ENCODE measurements at places on chromosomes 7 and 10.

DNA sequence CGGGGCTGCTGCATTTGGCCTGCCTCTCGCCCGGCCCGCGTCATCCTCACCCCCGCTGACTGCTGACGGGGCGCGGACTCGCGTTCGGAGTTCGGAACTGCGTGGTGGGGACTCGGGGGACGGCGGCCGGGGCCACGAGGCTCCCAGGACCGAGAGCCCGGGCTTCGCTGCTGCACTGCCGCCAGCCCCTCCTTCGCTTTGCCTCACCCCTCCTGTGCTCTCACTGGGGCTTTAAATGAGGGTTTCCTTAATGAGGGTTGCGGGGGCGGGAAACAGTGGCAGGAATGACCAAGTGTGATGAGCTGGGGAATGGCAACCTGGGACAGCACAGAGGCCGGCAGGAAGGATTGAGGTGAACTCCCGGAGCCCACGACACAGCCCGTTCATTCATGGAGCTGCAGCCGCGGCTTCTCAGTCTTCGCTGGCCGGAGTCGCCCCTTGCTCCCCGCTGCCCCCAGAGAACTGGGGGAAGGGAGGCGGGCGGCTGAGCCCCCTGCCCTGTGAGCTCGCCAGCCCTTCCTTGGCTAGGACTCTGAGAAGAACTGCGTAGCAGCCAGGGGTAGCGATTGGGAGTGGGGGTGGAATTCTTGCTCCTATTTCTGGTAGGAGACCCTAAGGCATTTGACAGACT is 1.5 kb upstream of the LRRC4 start:
- DNase-seq = no peak

DNA sequence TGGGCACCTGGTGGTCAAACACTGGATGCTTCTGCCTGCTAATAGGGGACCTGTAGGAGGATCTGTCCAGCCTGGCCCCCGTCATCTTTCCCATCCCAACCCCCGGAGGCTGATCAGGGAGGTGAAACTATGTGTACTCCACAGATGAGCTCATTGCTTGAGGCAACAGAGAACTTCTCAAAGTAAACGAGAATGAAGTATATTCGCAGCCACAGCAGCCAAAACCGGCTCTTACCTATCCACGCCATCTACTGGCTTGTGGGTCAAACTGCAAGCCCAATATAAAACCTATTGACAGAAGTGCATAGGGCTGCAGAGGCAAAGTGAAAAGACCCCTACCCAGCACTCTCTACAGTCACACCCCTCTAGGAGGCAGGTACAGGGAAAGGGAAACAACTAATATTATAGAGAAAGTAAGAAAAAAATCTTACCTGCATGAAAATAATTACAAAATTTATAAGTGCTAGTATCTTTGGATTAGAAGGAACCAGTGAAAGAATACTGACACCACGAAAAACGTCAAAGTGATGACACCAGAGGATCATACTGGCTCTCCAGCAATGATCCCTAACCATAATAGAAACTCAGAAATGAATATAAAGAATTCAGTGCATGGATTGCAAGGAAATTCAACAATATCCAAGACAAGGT is 973.5 kb downstream of the ANKRD7 start:
- DNase-seq = peak; percentile 37

DNA sequence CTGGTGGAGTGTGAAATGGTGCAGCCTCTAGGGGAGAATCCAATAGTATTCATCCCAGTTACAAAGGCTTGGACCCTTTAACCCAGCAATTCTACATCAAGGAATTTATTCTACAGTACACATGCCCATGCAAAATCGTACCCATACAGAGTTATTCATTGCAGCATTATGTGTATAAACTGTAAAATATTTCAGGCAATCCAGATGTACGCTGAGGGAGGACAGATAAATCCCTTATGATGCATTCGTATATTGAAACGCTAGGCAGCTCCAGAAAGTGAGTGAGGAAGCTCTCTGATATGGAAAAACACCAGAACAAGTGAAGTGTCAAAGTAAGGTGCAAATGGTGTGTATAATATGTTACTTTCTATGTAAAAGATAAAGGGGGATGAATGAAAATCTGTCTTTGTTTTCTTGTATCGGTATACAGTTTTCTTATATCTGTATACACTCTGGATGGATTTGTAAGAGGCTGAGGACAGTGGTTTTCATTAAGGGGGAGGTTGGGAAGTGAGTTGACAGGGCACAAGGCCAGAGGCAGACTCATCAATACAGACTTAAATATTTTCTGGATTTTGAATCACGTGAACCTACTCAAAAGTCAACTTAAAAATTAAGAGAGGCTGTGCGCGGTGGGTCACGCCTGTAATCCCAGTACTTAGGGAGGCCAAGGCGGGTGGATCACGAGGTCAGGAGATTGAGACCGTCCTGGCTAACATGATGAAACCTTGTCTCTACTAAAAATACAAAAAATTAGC is 17.1 kb downstream of the VWA2 start:
- no peak for DNase-seq

DNA sequence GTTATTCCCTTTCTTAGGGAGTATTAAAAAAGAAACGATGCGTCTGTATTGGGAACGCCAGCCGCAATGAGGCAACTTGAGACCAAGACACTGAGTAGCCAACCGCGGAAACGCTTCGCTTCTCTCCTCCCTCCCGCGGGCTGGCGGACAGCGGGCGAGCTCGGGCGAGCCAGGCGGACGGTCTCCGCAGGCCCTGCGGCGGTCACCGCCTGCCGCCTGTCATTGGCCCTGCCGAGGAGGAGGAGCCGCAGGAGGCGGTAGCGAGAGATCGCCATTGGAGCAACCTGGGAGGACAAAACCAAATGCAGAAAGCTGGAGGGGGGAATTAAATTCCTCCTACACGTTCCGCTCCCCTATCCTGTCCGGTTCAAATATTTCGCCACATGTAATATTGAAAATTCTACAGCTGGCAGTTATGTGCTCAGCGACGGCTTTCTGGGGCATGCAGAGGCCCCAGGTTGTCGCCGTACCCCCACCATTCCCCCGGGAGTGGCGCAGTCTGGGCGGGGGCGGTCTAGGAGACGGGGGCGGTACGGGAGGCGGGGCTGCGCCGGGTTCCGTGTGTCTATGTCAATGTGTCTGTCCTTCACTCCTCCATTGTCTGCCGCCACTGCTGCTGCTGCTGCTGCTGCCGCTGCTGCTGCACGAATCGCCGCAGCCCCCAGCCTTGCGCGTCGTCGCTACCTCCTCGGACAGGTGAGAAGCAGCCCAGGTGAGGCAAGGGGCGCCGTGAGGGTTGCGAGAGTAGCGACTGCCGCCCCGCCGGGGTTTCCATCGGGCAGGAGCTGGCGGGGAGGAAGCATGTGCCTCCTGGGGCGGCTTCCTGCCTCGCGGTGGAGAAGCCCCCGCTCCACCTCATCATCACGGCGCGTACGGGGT is at the start of the genes ANKMY2 and BZW2:
TSS of gene ANKMY2 (minus strand) at position 162 of the 879 bp plus-strand sequence. CDS start 181 bp downstream, outside the sequence.
TSS of gene BZW2 (plus strand) at position 589 of the 879 bp plus-strand sequence. CDS start 19,263 bp downstream, outside the sequence.
- peak; percentile 84 for DNase-seq

GRCh38 chr7:130221746-130222145 is 14.1 kb downstream of the SSMEM1 start:
- no peak for DNase-seq

DNA sequence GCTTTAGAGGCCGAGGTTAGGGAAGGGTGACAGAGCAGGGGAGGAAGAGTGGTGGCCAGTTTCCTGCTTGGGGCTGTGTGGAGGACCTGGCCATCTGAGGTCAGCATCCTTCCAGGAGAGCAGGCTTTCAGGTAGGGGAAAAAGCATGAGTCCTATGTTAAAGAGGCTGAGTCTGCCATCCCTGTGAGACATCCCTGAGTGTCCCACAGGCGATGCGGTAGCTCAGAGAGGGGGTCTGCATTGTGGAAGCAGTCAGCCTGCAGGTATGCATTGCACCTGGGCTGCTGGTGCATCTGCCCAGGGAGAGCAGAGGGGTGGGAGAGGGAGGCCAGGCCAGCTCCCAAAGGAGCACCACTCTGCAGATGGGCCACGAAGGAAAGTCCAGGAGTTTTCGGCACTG is 282.1 kb upstream of the ZNF32 start:
- DNase-seq = no peak

DNA sequence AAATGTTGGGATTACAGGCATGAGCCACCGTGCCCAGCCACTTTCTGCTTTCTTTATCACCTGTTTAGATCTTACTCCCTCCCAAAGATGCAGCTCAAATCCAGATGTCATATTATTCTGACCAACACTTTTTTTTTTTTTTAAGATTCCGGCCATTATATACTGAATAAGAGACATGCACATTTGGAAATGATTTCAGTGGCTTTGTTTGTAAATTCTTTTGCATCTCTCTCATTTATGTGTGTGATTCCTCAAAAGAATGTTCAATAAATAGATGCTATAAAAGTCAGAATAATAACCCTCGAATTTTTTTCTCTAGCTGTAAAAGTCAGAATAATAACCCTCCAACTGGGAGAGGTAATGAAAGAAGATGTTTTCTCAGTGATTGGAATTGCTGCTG is 25.4 kb downstream of the HECW1 start:
- no peak for DNase-seq

DNA sequence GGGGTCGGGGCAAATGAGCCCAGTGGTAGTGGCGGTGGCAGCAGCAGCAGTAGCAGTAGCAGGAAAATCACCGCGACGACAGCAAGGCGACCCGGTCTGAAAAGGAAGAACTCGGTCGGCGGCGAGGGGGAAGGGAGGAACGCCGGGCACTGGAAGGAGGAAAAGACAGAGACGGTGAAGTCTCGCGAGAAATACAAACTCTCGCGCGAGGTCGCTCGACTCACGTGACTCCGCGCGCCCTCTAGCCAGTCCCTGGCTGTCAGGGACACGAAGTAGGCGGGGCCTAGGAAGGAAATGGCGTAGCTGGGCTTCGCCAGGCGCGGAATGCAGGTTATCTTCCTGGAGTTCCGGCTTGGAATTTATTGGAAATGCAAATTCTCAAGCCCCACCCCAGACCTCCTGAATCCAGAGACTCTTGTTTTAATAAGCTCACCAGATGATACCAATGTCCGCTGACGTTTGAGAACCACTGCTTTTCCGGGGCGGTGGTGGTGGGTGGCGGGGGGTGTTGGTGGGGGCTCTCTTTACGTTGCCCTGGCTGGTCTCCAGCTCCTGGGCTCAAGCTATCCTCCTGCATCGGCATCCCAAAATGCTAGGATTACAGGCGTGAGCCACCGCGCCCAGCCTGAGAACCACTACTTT is at the start of gene SMNDC1:
TSS of gene SMNDC1 (minus strand) at position 141 of the 642 bp plus-strand sequence. CDS start 1,333 bp downstream, outside the sequence.
- DNase-seq = peak; percentile 55

GRCh38 chr7:70654979-70655378 is 477.0 kb upstream of the GALNT17 start:
- no peak for DNase-seq

DNA sequence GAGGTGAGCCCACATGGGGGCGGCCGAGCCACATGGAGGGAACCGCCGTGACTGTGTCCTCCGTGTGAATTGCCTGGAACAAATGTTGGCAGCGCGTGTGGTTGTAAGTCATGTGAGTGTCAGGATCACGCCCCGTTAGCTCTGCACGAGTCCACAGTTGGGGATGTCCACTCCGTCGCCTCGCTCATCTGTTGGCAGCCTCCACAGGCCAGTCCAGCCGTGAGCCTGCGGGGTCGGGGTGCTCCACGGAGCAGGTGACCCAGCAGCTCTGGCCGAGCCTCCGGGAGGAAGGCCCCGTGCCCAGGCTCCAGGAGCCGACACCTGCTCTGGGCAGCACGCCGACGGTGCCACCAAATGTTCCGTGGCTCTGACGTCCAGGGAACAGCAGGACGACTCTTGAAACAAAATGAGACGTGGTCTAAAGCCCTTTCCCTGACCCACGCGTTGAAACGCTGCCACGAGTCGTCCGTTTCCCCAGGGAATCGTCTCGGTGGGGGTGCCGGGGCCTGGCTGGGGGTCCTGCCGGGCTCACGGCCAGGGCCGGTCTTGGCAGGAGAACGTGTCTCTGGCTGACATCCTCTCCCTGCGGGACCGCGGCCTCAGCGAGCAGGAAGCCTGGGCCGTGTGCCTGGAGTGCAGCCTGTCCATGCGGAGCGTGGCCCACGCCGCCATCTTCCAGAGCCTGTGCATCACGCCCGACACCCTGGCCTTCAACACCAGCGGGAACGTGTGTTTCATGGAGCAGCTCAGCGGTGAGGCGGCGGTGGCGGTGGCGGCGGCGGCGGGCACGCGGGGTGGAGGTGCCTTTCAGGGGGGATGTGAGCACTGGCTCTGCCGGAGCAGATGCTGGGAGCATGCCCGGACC is 7.0 kb downstream of the KNDC1 start:
- DNase-seq = no peak

DNA sequence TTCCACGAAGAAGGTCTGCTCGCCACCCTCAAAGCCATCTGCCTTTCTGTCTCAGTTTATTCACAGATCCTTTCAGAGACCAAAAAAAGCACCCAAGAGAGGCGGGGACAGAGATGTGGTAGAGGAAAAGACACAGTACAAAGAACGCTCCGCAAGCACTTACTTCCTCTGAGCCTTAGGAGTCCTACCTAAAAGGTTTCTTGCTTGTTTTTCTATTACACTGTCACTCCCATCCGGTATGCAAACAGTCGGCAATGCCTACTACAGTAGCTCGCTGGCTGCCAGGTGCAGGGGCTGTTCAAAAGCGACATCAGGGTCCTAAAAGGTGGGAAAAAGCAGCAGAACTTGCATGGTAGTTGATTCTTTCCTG is 816 bp downstream of the TECPR1 start:
- peak; percentile 61 for DNase-seq

- DNase-seq = no peak
These were observed 7.1 kb downstream of the ARPC1B start for GRCh38 chr7:99381664-99382075.

GRCh38 chr7:27064159-27064558 is 31.6 kb downstream of the HOXA1 start:
- DNase-seq = no peak

GRCh38 chr7:33421429-33421828 is 292.1 kb downstream of the BBS9 start:
- no peak for DNase-seq

- DNase-seq = no peak
These were observed 992.7 kb upstream of the MBL2 start for GRCh38 chr10:53765311-53765710.

DNA sequence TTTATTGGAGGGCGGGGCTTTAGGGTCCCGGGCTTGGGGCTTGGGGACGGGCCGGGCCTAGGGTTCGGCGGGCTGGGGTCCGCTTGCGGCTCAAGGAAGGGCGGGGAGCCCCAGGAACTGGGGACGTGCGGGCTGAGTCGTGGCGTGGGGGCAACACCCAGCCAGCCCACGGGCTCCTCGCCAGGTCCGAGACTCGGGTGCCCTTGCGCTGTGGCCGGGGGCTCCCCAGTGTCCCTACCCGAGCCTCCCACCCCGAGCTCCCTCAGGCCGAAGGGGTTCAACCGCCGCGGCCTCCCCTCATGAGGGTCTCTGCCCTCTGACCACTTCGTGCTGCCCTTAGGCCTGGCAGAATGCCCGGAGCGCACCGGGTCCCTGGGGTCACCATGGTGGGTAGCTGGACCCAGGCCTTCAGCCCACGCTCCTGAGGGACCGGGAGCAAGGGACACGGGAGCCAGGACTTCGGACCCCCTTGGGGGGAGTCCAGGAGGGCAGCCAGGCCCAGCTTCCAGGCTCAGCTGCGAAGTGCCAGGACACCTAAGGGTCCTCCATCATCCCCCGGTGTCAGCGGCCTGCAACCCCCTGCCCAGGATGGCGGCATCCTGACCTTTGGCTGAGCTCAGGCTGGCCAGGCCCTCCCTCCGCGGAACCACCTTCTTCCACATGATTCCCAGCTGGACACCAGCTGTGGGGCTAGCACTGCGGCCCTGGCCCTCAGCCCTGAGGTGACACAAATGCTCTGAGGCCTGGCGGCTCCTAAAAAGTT is 524 bp upstream of the FUOM start:
- DNase-seq = no peak

- DNase-seq = no peak
These were observed 173.1 kb downstream of the KIAA1217 start for GRCh38 chr10:24382045-24382444.

- DNase-seq = no peak
These were observed 71.7 kb downstream of the TMEM178B start for GRCh38 chr7:141145630-141145982.

GRCh38 chr10:11921800-11922392 is 98.7 kb downstream of the PROSER2 start:
- no peak for DNase-seq

- DNase-seq = no peak
These were observed 1.7 kb upstream of the NKX6-2 start for GRCh38 chr10:132787495-132788179.

Measured in NCI-H2029 treated with DMSO at 0.1 percent for 48 hours (cell line).